ENCODE measurements at places on chromosomes 4 and X.

GRCh38 chr4:123786920-123787319 is 390.3 kb downstream of the SPRY1 start:
- DNase-seq, result no peak

DNA sequence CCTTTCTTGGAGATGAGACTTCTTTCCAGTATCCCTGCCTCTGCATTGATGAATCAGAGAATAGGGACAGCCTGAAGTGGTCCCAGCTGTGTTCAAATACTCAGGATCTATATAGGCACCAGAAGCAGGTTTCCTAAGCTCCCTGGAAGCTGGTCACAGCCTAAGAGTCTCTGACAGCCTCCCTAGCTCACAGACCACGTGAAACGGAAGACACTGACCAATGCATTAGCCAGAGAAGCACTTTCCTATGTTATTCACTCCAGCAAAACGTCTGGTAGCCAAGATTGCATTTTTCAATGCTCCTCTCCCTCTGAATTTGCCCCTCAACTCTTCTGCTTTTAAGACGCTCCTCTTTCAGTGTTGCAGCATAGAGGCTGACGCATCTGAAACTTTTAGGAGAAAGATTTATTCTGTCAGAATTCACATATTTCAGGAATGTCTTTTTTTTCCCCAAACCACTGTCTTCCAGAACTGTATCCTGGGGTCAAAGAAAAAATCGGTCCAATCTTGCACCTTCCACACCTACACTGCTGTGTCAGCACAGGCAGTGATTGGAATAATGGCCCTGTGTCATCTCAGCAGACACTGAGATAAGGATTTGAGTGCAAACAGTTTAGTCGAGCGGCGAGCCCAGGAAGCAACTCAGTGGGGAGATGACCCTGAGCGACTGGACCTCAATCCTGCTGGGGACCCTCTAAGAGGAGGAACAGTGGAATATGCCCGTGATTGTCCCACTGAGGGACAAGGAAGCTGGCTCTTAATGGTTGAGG is 109.4 kb downstream of the SMIM20 start:
- no peak for DNase-seq

- DNase-seq, result no peak
These were observed 2.7 kb downstream of the TIMM17B start for GRCh38 chrX:48894891-48895290.

DNA sequence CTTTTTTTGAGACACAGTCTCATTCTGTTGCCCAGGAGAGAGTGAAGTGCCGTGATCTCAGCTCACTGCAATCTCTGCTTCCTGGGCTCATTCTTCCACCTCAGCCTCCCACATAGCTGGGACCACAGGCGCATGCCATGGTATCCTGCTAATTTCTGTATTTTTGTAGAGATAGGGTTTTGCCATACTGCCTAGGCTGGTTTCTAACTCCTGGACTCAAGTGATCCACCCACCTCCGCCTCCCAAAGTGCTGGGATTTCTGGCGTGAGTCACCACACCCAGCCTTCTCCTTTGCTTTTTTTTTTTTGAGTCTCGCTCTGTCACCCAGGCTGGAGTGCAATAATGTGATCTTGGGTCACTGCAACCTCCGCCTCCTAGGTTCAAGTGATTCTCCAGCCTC is 94.1 kb downstream of the PDS5A start:
- DNase-seq, result no peak

DNA sequence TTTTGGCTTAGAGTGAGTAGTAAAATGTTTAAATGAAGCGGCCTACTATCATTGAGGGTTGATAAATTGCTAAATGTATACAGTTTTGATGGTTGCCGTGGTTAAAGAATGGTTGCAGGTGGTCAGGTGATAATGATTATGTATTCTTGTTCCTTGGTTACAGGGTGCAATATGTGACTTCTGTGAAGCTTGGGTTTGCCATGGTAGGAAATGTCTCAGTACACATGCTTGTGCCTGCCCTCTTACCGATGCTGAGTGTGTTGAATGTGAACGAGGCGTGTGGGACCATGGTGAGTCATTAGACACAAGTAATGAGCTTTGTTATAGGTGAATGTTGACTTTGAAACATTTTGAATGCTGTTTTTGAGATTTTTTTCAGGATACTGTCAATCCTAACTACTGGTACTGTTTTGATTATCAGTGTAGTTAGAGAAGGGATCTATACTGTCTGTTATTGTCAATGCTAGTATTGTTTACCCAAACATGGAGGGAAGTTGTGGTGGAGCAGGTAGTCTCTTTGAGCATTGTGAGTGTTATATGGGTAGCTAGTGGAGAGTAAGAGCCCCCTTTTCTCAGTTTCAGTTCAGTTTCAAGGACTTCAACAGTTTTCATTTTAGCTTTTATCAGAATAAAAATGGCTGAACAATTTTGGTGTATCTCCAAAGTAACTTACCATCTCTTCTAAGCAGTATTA is 8.9 kb downstream of the ZNF330 start:
- DNase-seq, result no peak

GRCh38 chr4:139472852-139473251 is 18.9 kb downstream of the RAB33B start:
- DNase-seq, result no peak
